ENCODE measurements at places on chromosomes 3 and 15. TPM values are rescaled to one million over a fixed set of nuclear protein-coding genes. Genes with fewer than 3 reads are reported as not detected.

The MYH15 gene
- 0.08 TPM for total RNA-seq

The AADACL2 gene
- not detected for total RNA-seq

The IL17RD gene
- total RNA-seq, result 6.2 TPM

DNA sequence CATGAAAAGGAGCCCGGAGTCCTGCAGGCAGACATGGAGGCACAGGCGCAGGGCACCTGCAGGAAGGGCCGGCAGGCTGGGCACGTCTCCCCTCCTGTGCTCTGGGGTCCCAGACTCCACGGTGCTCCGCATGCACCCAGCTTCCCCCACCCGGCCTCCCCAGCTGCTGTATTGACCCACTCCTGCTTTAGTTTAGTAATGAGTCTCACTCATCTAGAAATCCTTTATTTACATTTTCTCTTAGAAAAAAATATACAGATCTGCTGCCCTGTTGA is 8.5 kb downstream of the MESP2 start:
- no peak for DNase-seq

- DNase-seq, result no peak
Observed at GRCh38 chr3:133886031-133886722, 9.5 kb downstream of the RAB6B start.

- DNase-seq, result no peak
Observed at GRCh38 chr3:196968233-196969133, at the start of gene PIGZ. Gene PIGZ (minus strand): TSS chr3:196968833. CDS start chr3:196952031, 16,802 bp downstream.

The TNFSF10 gene
- total RNA-seq, result 27.6 TPM

The GOLGA6D gene
- total RNA-seq, result not detected

- no peak for DNase-seq
Observed at GRCh38 chr3:170055209-170055608, 17.4 kb downstream of the GPR160 start.

The MED12L gene
- 1.9 TPM for total RNA-seq

The PLSCR5 gene
- total RNA-seq, result not detected

The GPR62 gene
- 0.21 TPM for total RNA-seq

DNA sequence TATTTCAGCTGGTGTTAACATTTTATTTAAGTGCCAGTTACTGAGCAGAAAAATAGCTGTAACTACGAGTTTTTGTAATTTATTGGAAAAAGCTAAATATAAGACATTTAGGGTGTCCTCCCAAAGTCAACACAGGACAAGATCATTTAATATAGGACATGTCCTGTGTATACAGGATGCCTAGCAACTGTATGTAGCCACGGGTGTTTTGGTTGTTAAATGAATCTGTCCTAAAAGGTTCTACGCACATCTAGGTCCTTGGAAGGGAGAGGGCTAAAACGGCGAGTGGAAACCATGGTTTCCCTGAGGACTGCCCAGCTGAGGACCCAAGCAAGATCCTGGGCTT is 565 bp upstream of the ZNF621 start:
- no peak for DNase-seq

DNA sequence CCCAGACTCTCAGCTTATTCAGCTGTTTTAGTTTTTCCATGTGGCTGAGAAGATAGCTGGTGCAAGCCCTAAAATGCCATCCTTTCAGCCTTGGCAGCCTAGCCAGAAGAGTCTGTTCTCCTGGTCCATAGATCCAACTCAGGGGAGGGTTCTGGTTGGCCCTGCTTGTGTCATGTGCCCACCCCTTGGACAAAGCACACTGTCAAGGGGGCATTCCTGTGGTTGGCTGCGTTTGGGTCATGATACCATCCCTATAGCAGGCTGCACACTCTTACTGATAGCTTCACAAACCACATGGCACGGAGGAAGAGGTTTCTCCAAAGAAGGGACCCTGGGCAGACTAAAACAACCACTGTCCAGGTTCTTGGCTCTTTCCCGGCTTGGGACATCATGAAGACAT is 8.4 kb upstream of the FSTL1 start:
- DNase-seq, result no peak

The GPR156 gene
- not detected for total RNA-seq

GRCh38 chr15:40902605-40903561 is 8.6 kb downstream of the VPS18 start:
- no peak for DNase-seq

The SLC7A14 gene
- 0.02 TPM for total RNA-seq

The GPR27 gene
- 2.0 TPM for total RNA-seq

The GPR149 gene
- not detected for total RNA-seq
